Stimulated activated CD8-positive, alpha-beta memory T cell treated with anti-CD3 and anti-CD28 coated beads, Interleukin-4, amount 100 ng/mL, for 4 hours (primary cell): ENCODE measurements at places on chromosomes 16 and 17.

- no peak for DNase-seq
Measured at GRCh38 chr17:7109461-7110322, 4.9 kb downstream of the ASGR2 start.

DNA sequence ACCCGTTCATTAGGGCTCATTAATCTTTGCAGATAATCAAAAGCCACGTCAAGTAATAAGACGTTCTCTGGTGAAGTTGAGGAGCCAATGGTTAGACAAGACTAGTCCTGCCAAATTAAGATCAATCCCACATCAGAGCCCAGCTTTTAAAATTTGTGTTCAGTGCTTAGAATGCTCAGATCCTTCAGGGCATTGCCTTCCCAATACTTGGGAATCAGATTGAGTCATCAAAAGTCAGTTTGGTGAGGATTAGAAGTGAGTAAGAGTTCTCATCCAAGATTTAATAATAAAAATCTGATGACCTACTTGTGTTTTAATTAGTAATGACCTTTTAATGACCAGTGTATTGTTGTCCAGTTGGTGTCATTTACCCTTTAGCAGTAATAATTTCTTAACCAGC lies 19.8 kb downstream of the MAP2K4 start:
- no peak for DNase-seq

DNA sequence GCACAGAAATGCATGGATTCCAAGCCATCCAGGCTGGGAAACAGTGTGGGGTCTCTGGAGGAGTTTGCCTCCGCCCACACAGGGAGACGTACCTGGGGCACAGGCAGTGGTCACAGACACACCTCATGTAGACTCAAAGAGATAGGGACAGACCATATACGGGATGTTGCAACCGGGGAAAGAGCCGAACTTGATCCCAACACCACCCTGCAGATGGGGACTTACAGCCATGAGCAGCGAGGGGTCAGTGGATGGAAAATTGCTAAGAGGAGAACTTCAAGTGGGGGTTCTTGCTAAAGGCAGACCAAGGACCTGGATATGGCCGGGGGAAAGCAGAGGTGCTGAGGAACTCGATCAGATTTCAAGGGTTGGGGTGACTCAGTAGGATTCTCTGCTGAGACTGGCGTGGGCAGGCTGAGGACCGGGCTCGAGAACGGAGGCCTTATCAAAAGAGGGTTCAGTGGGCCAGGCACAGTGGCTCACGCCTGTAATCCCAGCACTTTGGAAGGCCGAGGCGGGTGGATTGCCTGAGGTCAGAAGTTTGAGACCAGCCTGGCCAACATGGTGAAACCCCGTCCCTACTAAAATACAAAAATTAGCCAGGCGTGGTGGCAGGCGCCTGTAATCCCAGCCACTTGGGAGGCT lies 12.0 kb upstream of the DNAH17 start:
- DNase-seq: no peak

- DNase-seq: no peak
Measured at GRCh38 chr16:48479329-48479728, 94.1 kb upstream of the SIAH1 start.

- DNase-seq: no peak
Measured at GRCh38 chr17:45784741-45785479, 790 bp downstream of the CRHR1 start.

DNA sequence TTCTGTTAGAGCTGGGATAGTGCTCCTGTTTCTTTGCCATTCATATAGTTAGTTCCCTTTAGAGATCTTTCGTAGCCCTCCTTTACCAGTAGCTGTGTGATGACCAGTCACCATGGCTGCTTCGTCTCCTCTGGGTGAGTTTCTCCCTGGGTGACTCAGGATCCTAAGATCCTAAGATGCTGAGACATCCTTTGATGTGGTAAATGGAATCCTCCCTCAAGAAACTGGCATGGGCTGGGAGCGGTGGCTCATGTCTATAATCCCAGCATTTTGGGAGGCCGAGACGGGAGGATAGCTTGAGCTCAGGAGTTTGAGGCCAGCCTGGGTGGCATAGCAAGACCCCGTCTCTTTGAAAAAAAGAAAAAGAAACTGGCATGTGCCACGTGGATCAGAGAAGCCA lies 5.9 kb downstream of the PHAF1 start:
- DNase-seq: no peak

GRCh38 chr17:7283471-7284216 lies 2.1 kb downstream of the SLC2A4 start:
- DNase-seq: no peak

DNA sequence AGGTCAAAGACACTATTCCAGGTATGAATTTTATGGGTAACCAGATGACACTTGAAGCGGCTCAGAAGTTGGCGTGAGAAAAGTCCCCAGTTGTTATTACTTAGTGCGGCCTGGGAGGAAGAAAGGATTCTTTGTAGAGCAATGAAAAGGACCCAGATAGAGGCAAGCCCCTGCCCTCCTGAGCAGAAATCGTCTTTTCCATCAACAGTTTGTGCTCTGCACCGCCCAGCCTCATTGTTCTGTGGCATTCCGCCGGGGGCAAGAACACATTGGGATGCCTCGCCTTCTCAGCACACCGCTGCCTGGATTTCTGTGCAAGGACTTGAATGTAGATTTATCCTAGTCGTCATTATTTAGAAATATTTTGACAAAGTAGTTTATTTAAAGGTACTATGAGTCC lies 32.7 kb upstream of the CRHR1 start:
- DNase-seq: no peak

DNA sequence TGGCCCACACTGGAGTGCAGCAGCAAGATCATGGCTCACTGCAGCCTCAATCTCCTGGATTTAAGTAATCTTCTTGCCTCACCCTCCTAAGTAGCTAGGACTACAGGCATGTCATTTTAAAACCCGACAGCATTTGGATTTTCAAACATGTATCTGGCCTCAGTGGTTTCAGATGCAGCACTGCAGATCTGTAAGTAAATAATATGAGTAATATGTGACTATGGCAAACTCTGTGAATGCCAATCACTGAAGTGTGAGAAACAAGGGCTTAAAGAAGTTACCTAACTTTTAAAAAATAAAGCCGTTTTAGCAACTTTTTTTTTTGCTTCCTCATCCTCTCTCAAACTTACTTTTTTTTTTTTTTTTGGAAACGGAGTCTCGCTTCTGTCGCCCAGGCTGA lies 11.9 kb downstream of the CEP20 start:
- DNase-seq: no peak

- no peak for DNase-seq
Measured at GRCh38 chr17:8372422-8372821, 4.1 kb downstream of the KRABD2 start.

GRCh38 chr17:30093463-30094147 lies 23.0 kb upstream of the NSRP1 start:
- peak; percentile 18 for DNase-seq

DNA sequence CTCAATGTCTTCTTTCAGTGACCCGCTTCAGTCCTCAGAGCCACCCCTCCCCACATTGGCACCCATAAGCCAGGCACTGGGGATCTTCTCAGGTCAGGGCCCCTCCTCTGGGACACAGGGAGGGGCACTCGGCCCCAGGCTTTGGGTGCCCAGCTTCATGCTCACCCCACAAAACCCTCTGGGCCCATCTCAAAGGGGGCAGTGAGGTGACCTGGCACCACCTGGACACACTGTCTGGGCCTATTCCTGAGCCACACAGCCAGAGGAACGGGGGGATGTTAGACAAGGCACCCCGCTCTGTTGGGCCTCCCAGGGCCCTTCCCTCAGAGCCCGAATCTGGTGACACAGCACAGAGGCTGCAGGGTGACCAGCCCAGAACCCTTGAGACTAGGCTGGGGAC lies 36.1 kb downstream of the TNFRSF13B start:
- DNase-seq: no peak
